Activated T-helper 1 cell treated with anti-CD3 and anti-CD28 coated beads, Interleukin-2, amount 50 U/mL, for 16 hours (primary cell): ENCODE measurements at places on chromosomes 2 and 18.
A peak's percentile ranks its signal among the peaks of the same experiment; 100 is the strongest.

DNA sequence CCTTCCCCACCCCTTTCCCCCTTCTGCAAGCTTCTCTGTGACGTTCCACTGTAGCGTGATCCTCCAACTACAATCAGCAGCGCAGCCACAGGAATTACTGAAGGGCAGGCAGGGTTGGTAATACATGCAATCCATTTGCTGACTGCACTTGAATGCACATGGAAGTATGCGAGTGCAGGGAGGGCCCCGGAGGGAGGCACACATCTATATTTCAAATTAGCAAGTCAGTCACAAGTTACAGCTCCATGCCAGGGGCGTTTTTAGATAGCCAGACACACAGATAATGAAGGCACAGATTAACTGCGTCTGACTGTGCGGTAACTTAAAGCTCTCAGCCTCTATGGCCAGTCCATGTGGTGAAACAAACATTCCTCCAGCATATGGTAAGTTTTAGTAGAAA lies 209.2 kb upstream of the GATA6 start:
- DNase-seq = no peak

- DNase-seq = no peak
Measured at GRCh38 chr2:147081831-147082230, 763.0 kb upstream of the ACVR2A start.

- DNase-seq = no peak
Measured at GRCh38 chr2:191209340-191209739, 35.9 kb upstream of the MYO1B start.

- no peak for DNase-seq
Measured at GRCh38 chr18:2856547-2857170, 9.9 kb downstream of the EMILIN2 start.

DNA sequence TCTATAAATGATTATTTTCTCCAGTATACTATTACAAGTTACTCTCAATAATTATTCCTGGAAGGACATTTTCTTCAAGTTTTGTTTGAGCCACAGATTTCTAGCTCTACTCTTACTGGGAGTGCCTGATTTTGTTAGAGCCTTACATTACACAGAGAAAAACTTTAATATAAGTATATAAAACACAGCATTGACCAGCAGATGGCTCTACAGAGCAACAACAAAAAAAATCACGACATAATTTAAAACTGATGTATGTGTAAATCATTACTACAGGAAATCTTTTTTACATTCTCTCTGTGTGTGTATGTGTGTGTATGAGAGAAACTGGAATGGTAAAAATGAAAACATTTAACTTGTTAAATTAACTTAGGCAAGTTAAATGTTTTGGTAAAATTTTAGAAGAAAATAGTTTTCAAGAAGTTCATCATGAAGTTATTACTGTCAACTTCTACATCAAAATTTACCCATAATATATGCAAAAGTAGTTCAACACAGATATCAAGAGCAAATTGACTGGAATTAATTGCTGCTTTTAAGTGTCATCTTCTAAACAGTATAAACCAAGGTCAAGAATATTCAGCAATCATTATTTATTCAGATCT lies 103.3 kb downstream of the MDH1 start:
- no peak for DNase-seq

DNA sequence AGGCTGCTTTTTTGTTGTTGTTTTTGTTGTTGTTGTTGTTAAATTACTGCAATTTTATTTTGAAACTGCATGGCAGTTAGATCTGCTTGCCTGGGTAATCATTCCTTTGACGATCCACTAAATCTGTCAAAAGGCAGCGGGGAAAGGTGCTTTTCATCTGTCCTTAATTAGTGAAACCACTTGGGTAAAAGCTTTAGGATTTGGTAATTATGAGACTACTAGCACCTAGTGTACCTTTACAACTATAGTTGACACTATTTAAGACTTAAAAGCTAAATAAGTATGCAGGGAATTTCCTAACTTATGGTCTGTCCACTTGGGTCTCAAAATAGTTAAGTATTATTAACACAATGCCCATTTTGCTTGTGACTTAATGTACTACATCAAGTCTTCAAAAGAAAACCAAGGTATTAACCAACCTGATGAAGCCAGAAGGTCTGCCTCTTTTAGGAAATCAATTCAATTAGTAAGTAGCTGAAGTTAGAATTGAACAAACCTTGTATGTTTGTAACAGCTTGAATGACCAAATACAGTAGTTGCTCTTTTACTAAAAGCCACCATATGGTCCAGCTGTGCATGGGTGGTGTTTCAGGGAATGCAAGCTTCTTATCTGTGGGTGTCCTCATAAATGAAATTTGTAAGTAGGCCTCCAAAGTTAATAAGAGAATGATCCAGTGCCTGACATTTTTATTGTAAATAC lies 44.8 kb downstream of the NAB1 start:
- DNase-seq = no peak

DNA sequence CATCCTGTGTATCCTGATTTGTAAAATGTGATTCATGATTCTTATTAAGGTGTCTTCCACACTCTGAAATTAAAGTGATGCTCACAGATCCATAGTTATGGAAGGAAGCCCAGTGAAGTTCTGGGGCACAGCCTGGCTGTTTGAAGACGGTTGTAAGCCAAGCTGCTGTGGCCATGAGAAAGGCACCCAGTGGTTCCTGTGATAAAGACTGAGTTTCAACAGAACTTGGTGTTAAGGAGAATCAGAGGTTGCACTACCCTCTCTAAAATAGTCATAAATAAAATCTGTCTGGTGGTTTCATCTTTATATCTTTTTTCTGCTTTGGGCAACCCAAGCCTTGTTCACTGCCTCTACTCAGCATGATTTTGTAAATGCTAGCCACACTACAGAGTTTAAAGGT lies 32.2 kb upstream of the SPOPL start:
- no peak for DNase-seq

- DNase-seq = no peak
Measured at GRCh38 chr2:205889114-205889513, 196.9 kb downstream of the INO80D start.

- no peak for DNase-seq
Measured at GRCh38 chr2:208245746-208246145, 9.1 kb downstream of the IDH1 start.

DNA sequence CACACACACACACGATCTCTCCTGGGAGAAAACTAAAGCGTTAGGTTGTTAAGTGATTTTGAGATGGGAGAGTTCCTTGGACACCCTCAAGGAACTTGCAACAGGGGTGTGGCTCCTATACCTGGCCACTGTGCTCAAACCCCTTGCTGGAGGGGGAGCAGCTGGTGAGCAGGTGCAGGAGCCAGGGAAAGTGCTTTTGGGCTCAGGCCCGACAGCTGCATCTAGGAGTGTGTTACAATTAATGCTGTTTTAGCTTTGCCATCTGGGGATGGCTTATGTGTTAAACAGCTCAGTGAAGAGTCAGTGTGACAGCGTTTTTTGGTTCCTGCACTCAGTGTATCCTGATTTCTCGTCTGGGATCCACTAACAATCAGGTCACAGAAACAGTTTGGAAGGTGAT lies 510.8 kb downstream of the TRIB2 start:
- no peak for DNase-seq

- DNase-seq = no peak
Measured at GRCh38 chr18:35747894-35748472, 166.4 kb downstream of the GALNT1 start.

DNA sequence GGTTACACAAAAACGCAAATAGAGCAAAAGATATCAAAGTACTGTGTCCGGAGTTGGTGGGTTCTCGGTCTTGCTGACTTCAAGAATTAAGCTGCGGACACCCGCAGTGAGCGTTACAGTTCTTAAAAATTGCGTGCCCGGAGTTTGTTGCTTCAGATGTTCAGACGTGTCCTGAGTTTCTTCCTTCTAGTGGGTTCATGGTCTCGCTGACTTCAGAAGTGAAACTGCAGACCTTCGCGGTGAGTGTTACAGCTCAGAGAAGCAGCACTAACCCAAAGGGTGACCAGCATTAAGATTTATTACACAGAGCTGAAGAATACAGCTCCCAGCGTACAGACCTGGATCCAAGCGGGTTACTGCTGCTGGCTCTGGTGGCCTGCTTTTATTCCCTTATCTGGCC lies 125.7 kb upstream of the TWIST2 start:
- no peak for DNase-seq

DNA sequence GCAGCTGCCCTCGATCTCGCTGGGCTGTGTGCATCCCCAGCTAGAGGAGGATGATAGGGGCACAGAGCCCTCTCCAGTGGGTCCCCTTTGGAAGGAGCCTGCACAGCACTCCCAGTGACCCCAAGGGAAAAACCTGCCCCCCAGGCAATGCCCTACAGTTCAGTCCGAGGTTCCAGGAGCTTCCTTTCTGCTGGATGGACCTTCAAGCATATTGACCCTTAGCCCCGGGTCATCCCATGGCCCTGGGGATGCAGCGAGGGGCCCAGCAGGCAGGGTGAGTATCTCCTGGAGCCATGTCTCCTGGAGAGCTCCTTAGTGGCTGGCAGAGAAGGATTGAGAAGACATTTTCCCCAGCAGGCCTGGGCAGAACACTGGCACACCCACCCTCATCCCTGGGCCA lies 45.4 kb upstream of the CTDP1 start:
- DNase-seq = no peak

DNA sequence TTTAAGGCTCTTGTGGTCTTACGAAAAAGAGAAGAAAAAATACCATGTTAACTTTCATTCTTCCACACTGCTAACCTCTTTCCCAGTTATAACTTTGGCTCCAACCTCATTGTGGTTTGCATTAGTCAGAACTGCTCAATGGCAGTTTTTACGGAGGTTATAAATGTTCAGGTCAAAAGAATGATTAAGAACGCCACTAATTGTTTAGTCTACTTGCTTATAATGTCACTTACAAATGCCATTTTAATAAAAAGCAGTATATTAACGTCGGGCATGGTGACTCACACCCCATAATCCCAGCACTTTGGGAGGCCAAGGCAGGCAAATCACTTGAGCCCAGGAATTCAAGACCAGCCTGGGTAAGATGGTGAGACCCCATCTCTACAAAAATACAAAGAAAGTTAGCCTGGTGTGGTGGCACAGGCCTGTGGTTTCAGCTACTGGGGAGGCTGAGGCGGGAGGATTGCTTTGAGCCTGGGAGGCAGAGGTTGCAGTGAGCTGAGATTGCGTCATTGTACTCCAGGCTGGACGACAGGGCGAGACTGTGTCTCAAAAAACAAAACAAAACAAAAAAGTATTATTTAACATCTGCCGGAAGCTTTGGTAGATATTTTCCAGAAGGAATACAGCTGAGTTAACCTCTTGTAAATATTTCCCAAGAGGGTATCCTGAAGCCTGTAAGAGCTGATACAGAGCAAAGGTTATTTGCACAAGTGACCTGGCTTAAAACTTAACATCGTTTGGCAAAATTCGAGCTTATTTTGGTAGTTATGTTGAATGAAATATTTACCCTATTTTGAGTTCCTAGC lies 5.1 kb downstream of the AGPS start:
- DNase-seq = no peak

DNA sequence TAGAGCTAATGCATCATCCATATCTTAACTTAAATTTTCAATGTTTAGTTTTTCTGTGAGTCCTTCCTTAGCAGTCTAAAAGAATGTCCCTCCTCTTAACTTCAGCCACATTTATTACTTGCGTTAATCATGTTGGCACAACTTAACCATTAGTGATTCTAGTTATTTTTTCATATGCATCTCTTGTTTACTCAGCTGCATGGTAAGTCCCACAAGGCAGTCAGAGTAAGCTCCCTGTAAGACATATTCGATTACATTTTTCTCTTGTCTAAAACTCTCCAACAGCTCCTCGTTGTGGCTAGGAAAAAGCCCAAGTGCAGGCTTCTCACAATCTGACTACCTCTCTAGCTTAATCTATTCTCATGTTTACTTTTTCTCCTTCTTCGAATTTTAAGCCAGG lies 2045.3 kb upstream of the PIK3C3 start:
- no peak for DNase-seq

DNA sequence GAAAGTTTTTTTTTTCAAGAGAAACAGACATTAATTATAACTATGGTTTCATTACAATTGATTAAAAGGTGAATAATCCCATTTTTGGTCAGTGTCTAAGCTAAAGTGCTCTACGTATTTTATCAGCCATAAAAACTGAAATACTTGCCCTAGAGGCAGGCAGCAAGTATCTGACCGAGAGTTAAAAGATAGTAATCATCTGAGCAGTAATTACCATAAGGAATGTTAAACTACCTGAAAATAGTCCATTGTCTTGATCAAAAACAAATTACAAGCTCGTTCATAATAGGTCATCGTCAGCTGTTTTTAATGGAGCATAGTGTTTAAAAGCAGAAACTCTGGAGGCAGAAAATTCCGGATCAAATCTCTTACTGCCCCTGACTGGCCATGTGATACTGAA lies 105.7 kb upstream of the ZEB2 start:
- DNase-seq = no peak

GRCh38 chr18:57737400-57738060 lies 65.6 kb downstream of the ATP8B1 start:
- DNase-seq = no peak

- no peak for DNase-seq
Measured at GRCh38 chr2:85034158-85034557, 63.2 kb downstream of the KCMF1 start.

- no peak for DNase-seq
Measured at GRCh38 chr2:134169788-134170187, 84.1 kb upstream of the MGAT5 start.

GRCh38 chr2:12407160-12407559 lies 309.6 kb upstream of the TRIB2 start:
- no peak for DNase-seq

DNA sequence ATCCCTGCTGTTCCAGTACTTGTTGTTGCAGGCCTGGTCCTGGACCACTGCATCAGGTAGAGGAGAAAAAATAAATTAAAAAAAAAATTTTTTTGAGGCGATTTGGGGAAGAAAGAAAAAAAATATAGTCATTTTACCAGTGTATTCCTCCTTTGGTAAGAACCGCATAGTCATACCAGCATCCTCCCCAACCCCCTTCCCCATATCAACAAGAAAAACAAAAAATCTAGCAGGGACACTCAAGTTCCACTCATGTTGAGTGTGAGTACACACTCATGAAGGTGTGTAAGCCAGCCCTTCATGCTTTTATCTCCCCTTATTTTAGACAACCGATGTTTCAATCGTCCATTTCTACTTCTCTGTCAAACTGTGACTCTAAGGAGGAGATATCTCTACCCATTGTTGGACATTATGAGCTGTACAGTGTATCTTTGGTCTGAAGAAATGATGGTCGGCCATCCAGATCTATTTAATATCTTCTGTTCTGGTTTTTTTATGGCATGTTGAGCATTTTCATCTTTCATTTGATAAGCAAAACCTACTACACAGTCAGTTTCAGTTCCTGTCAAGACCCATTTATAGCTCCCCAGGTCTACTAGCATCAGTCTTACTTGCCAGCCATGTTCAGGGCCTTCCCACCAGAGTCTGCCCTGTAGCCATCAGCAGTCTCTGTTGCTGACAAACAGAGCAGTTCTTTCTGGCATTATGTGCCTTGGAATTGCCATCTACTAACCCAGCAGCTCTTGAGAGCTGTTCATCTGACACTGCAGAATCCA lies 20.0 kb downstream of the ELP2 start:
- no peak for DNase-seq

GRCh38 chr2:64143169-64144056 lies 807 bp downstream of the PELI1 start:
- peak; percentile 10 for DNase-seq

- DNase-seq = no peak
Measured at GRCh38 chr18:3485153-3486149, 35.5 kb downstream of the TGIF1 start.
